Cortex of kidney (tissue), 1 donor: ENCODE measurements at places on chromosomes 1 and 21.

DNA sequence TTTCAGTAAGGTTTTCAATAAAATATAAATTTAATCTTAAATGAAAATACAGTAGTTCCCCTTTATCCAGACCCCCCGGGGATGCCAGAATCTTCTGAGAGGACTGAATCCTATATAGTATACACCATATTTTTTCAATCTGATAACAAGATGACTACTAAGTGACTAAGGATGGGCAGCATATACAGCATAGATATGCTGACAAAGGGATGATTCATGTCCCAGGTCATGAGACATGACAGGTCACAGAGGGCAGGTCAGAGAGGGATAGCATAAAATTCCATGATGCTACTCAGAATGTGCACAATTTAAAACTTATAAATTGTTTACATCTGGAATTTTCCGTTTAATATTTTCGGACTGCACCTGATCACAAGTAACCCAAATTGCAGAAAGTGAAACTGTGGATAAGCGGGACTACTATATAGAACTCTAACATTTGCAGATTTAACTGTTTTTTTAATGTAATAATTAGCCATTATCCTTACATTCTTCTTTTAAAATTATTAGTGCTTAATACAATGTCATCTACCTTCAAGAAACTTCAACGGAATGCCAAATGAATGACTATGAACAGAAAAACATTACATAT, 48.8 kb downstream of the LRRC40 start:
- DNase-seq = no peak

DNA sequence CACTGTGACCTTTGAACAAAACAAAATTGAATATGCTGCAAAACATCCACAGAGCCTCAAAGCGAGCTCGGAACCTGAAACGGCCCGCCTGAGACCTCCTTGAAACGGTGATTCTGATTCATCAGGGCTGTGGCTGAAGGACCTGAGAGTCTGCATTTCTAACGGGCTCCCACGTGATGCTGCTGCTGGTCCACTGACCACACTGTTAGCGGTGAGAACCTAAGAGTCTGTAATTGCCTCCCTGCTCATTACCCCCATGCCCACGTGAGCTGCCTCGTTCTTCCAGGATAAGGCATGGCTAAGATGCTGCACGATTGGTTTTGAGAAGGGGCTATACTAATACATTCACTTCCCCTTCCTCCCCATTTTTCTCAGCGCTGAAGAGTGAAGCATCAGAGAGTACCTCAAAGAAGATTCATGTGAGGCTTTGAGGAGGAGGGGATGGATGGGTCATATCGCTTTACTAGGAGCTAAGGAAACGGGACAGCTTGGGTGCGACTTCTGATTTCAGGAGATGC, 9.7 kb downstream of the TLR5 start:
- no peak for DNase-seq

GRCh38 chr1:4749406-4749805, 95.0 kb downstream of the AJAP1 start:
- DNase-seq = no peak

- no peak for DNase-seq
These were observed 7.6 kb upstream of the CPT2 start for GRCh38 chr1:53189061-53189460.

DNA sequence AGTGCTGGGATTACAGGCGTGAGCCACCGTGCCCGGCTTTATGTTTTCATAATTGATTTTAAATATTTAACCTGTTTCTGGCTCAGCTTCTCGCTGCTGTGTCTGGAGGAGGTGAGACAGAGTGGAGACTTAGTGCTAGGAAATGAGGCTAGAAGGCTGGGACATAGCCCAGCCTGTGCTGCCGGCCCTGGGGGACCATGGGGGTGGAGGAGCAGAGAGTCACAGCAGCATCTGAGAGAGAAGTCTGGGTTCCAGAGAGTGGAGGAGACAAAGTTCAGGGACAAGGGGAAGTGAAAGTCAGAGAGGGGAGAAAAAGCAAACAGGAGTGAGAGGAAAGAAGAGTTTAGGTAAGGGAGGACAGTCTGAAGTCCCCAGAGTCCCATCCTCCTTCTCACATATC, 71.9 kb downstream of the LHX9 start:
- no peak for DNase-seq

DNA sequence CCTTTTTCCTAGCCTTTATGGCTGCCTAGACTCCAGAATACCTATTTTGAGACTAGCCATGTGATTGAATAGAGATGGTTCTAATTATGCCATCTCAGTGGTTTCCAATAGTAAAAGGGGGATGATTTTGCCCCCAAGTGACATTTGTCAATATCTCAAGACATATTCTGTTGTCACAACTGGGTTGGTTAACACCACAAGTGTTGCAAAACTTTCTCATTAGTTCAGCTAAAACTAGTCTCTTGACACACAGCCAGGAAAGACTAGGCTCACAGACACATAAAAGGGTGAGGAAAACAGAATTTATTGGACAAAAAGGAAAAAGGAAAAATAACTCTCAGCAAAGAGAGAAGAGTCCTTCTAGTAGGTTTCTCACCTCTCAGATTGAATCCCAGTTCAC, 39.9 kb upstream of the GBP5 start:
- DNase-seq = no peak

- DNase-seq = no peak
These were observed 62.2 kb upstream of the SLC44A3 start for GRCh38 chr1:94757931-94758330.

GRCh38 chr1:238653693-238654321, 732.6 kb upstream of the CHRM3 start:
- no peak for DNase-seq

DNA sequence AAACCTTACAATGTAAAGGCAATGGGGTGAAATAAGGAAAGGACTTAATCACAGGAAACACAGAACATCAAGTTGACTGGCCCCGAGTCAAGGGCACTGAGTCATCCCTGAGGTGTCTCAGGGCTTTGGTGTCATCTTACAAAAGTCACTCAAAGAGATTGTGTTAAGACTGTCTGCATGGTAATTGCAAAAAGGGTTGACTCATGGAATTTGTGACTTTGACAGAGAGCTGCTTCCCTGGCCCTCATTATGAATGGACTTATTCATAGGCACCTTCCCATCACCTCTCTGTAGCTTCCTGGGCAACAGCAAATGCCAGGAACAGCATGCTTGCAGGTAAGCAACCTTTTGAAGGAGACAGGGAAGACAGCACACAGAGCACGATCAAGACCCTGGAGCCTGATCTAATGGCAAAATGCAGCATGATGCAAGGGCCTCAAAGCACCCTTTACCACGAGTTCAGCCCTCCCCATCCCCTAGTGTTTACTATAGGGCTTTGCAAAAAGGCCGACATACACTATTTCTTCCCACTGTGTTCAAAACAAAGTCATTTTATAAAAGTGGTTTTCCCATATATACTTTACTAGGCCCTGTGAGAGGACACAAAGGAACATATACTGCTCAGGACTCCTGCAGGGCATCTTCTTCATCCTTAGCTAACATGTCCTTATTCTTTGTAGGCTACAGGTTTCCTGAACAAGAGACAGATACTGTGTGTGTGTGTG, 17.1 kb downstream of the ZP4 start:
- DNase-seq = no peak

DNA sequence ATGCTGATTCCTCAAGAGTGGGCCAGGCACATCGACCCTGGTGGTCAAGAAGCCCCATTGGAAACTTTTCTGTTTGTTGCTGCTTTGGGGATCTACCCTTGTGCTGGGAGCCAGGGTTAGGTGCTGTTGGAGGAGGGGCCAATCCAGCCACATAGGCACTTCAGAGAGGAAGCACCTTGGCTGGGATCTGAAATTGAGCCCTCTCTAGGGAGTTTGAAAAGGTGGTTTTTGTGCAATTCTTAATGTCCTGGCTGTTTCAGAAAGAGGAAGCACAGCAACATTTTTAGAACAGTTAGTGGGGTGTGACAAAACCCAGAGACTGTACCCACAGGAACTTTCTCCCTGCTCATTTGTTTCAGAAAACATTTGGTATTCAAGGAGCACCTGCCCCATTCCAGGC, 17.2 kb upstream of the BEND5 start:
- no peak for DNase-seq

GRCh38 chr1:2480986-2481364, 4.9 kb downstream of the PLCH2 start:
- DNase-seq = no peak

GRCh38 chr1:202638019-202638700, 72.1 kb downstream of the SYT2 start:
- no peak for DNase-seq

- no peak for DNase-seq
These were observed 26.6 kb downstream of the PTPN14 start for GRCh38 chr1:214524824-214525223.

DNA sequence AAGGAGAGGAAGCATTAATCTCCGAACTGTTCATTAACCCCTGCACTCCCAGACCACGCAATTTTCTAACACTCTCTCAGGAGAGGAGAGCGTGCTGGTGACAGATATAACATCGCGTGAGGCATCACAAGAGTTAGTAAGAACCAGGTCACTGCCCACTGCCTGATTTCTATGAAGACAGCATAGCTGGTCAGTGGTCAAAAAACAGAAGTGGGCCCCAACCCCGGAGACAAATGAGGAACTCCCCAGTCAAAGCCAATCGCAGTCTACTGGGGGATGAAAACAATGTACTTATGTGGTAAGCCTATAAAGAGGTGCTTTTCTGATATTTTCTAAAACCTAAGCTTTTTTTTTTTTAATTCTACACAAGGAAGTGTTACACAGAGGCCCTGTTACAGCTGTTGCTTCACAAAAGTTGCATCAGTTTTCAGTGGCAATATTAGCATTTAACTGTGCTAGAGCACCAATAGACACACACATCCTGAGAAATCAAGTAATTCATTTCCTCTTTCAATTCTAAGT, 231.8 kb upstream of the IRF2BP2 start:
- DNase-seq = no peak

DNA sequence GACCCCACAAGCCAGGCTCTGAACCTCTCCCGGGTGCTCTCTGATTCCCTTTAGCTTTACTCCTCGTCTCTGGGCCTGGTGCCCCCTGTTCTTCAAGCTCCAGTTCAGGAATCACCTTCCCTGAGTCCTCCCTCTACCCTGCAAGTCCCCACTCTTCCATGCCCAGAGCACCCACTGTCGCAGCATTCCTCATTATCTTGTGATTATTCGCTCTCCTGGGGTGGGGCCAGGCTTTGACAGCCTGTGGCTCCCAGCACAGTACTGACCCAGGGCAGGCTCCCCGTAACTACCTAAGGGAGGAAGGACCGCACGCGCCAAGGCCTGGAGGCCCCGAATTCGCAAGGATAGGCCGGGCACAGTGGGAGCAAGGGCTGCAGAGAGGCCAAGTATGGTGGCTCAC, 734 bp upstream of the C1orf210 start:
- DNase-seq = no peak

GRCh38 chr1:21590934-21591333, 78.2 kb downstream of the RAP1GAP start:
- DNase-seq = no peak

DNA sequence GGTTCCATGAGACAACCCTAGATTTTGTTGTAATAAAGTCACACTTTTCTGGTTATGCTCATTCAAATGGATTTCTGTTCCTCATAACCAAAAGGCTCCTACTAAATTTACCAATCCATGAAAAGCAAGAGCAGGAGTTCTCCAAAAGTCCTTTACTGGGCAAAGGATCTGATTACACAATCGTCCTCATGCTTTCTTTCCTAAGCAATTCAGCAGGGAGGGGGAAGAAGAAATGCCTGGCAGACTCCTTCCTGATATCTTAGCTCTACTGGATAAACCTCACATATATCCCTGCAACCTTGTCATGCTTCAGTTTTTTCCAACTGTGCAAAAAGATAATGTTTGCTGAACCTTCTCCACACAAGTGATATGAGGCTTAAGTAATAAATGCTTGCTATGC, 67.6 kb upstream of the GUCA2B start:
- DNase-seq = no peak

DNA sequence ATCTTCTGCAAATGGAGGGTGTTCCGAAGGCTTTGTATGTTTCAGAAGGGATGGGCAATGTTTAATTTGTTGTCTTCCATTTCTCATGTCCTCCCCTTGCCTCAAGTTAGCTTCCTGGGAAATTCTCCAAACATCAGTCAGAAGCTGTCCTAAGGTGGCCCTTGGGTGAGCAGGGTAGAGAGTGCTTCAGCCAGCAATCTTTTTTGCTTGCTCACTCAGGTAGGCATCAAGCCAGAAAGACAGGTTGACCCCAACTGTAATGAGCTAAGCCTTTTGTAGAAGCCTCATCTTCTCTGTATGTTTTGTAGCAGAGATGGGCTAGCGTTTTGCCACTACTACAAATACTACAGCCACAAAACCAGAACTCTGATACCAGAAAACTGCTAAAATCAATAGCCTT, 321.5 kb upstream of the FAM78B start:
- no peak for DNase-seq
